ENCODE measurements at places on chromosomes 2 and 18.

DNA sequence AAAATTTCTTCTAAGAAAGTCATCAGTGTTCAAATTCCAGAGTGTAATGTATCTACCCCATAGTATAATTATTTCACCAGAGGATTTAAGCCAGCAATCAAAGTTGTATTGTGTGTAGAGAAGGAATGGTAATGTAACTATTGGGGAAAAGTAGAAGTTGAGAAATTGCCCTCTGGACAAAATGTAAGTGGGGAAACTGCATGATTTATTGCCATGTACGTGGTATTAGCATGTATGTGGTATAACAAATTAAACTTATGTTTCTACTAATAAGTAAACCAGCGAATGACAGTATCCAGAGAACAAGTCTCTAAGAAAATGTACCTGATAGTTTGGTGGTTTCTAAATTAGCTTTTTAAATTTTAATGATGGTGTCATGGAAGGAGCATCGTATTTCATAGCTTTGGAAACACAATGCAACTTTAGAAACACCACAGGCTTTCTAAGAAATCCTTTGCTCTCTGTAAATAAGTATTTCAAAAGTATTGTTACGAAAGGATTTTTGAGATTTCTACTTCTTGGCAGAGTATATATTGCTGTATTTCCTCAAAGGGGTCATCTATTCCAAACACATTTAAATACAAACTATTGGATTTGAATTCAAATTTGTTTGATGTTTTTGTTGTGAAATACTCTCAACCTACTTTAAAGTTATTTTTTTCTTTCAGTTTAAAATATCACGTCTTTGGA is 1018.9 kb upstream of the ZEB2 start:
- DNase-seq: no peak

GRCh38 chr18:54765636-54766375 is 62.5 kb upstream of the RAB27B start:
- DNase-seq: no peak

DNA sequence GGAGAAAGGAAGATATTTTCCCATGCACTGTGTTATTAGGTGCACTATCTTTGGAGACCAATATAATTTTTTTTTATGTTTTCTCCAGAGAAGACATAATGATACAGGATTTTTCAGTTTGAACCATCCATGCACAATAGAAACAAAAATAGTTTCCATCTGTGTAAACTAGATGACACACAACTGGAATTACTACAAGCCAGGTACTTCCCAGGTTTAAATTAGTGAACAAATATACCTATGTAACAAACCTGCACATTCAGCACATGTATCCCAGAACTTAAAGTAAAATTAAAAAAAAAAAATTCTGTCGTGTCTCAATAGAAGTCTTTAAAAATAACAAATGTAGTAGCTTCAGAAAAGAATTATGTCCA is 1616.8 kb upstream of the ACVR2A start:
- no peak for DNase-seq

- DNase-seq: no peak
Observed at GRCh38 chr2:106609780-106610179, 122.6 kb downstream of the CD8B2 start.

- no peak for DNase-seq
Observed at GRCh38 chr2:67600946-67601345, 203.8 kb downstream of the ETAA1 start.

GRCh38 chr2:197661626-197662025 is 13.8 kb downstream of the RFTN2 start:
- DNase-seq: no peak

DNA sequence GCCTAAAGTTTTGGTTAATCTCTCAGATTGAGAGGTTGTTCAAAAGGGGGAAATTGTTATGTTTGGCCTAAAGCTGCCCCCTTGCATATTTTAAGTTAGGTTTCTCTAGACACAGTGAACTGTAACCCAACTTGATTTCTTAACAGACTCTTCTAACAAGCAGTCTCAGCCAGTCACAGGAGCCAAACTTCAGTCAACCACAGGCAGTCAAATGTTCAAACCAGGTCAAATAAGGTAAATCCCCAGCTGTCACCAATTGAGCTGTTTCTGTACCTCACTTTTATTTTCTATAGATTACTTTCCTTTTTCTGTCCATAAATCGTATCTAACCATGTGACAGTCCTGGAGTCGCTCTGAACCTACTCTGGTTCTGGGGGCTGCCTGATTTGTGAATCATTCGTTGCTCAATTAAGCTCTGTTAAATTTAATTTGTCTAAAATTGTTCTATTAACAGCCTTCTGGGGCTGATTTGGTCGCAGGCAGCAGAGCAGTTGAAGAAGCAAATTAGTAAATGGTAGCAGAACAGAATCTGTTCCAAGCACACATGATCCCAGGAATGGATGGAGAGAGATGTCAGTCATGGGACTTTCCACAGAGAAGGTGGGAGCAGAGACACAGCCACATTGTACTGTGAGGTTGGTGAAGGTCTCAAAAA is 16.4 kb upstream of the NFU1 start:
- DNase-seq: no peak

GRCh38 chr2:230777721-230778120 is 65.1 kb downstream of the CAB39 start:
- no peak for DNase-seq

DNA sequence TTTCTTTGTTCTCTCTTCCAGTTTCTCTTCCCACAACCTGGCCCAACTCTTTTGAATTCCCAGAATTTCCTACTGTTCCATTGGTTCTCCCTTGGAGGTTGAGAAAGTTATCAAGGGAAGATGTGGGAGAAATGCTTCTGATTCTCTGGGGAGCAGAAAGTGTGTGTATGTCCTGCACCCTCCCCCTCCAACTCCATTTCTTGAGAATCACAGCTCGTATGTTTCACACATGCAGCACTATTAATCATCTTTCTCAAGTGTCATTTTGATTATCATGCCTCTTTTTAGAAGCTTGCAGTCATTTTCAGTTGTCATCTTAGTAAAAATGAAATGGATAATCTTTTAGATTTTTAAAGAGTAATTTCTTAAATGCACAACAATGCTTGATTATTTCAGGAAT is 296.8 kb upstream of the SLC39A10 start:
- no peak for DNase-seq

Measured in tibial artery (tissue), 4 donors.